Naive B cell (primary cell): ENCODE measurements at places on chromosomes 6 and 20.

GRCh38 chr6:150813993-150814359 is 51.5 kb upstream of the MTHFD1L start:
- no peak overlapping the region for H3K4me3 ChIP-seq
- peaks cover 34% of the 10 kb centered on the region for H3K36me3 ChIP-seq
- DNase-seq, result no peak
- peaks cover 36% of the 10 kb centered on the region for H3K4me1 ChIP-seq
- no peaks in the 10 kb centered on the region for H3K27me3 ChIP-seq

- no peak overlapping the region for H3K27ac ChIP-seq
- H3K36me3 ChIP-seq, result no peaks in the 10 kb centered on the region
- no peaks in the 10 kb centered on the region for H3K27me3 ChIP-seq
- H3K4me1 ChIP-seq, result no peaks in the 10 kb centered on the region
These were observed 248.9 kb downstream of the PTPRK start for GRCh38 chr6:128271527-128271926.

DNA sequence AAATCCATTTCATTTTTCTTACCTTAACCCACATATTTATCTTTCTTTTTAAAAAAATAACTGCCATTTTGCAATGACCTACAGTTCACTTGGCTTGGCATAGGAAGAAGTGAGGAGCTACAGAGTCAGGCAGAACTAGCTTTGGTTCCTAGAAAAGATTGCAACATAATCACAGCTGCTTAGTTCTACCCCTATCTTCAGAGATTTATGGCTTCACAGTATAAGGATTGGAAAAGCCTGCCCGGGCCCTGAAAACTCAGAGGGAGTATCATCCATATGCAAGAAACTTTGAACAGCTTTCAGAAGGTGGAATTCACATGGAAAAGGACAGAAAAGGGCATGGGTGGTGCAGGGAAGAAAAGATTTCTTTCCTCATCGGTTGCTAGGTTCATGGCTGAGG is 774.3 kb upstream of the CHD6 start:
- no peaks in the 10 kb centered on the region for H3K4me1 ChIP-seq
- no peak overlapping the region for H3K4me3 ChIP-seq
- H3K36me3 ChIP-seq, result no peaks in the 10 kb centered on the region
- H3K27me3 ChIP-seq, result no peaks in the 10 kb centered on the region
- no peak for DNase-seq

GRCh38 chr6:130409418-130410100 is 43.7 kb downstream of the TMEM200A start:
- DNase-seq, result no peak
- H3K4me3 ChIP-seq, result no peak overlapping the region
- no peak overlapping the region for H3K27ac ChIP-seq
- no peaks in the 10 kb centered on the region for H3K27me3 ChIP-seq
- no peaks in the 10 kb centered on the region for H3K36me3 ChIP-seq
- H3K4me1 ChIP-seq, result no peaks in the 10 kb centered on the region

GRCh38 chr6:86016567-86016966 is 373.9 kb upstream of the SYNCRIP start:
- H3K27me3 ChIP-seq, result no peaks in the 10 kb centered on the region
- DNase-seq, result no peak
- no peak overlapping the region for H3K4me3 ChIP-seq
- no peak overlapping the region for H3K27ac ChIP-seq
- H3K36me3 ChIP-seq, result no peaks in the 10 kb centered on the region

DNA sequence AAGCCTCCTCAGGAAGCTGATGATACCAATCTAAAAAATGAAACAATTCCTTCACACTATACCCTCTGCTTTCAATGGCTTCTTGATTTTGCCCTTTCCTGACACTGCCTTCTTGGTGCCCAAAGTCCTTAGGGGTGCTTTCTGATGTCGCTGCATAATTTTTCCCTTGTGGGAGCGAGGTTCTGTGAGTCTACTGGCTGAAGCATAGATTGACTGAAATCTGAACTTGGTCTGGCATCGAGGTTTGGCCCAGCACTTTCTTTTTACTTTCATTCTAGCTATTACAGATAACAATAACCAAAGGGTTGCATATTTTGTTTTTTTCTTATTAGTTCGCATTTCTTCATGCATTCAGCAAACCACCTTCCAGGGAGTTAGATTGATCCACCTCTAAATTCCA is 65.8 kb downstream of the E2F3 start:
- H3K27ac ChIP-seq, result no peak overlapping the region
- no peak for DNase-seq
- peaks cover 6% of the 10 kb centered on the region for H3K36me3 ChIP-seq
- no peak overlapping the region for H3K4me3 ChIP-seq
- peaks cover 21% of the 10 kb centered on the region for H3K4me1 ChIP-seq

- H3K27me3 ChIP-seq, result no peaks in the 10 kb centered on the region
- H3K36me3 ChIP-seq, result no peaks in the 10 kb centered on the region
These were observed 30.8 kb upstream of the COL21A1 start for GRCh38 chr6:56278171-56278591.

DNA sequence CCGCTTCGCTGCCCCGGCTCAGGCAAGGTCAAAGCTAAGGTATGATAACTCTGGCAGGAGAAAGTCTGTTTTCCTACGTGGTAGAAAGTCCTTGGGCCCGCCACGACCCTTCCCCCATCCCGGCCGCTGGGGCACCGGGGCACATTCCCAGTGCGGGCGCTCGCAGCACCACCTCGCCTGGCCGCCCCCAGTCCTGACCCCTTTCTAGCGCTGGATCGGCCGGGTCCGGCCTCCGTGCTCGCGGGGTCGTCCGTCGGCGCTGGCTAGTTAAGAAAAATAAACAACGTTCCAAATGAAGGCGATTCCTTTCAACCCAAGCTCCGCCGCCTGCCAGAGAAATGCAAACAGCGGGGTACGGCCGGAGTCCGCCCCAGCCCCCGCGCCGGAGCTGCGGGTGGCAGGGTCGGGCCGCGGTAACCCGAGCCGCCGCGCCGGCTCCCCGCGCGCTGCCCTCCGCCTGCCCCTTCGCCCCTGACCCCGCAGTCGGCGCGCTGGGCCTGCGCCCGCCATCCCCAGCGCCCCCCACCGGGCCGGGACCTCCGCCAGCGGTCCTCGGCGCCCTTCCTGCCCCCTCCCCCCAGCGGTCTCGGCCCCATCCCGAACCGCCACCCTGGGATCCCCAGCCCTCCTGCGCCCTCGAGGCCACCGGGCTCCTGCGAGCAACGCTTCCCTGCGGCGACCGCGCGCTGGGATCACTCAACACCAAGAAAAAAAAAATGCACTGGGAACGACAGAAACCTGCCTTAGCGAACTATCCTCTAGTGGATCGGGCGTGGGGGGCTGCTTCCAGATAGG is 37.6 kb downstream of the NCR2 start:
- peaks cover 65% of the 10 kb centered on the region for H3K27me3 ChIP-seq
- peak overlapping the region; percentile 24 for H3K27ac ChIP-seq
- peaks cover 51% of the 10 kb centered on the region for H3K4me1 ChIP-seq
- peak overlapping the region; percentile 93 for H3K4me3 ChIP-seq
- DNase-seq, result no peak
